ENCODE measurements at places on chromosomes 4 and X.

DNA sequence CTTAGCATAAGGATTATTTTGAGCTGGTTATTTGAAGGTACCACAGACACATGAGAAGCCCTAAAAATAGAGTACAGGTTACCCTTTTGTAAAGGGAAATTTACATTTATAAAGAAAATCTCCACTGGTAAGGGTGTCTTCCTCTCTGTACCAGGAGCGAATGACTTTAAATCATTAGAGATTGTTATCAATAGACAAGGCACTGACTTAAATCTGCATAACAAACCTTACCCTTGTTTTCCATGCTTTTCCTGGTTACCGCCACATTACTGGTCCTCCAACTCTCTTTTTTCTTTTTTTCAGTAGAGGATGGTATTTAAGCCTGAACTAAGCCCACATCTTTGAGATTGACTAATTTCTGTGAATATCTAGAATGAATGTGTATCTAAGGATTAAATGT lies 129.8 kb downstream of the SLC7A11 start:
- no peaks in the 10 kb centered on the region for H3K4me1 ChIP-seq
- H3K4me3 ChIP-seq, result no peak overlapping the region
- DNase-seq, result no peak
- no peaks in the 10 kb centered on the region for H3K36me3 ChIP-seq

DNA sequence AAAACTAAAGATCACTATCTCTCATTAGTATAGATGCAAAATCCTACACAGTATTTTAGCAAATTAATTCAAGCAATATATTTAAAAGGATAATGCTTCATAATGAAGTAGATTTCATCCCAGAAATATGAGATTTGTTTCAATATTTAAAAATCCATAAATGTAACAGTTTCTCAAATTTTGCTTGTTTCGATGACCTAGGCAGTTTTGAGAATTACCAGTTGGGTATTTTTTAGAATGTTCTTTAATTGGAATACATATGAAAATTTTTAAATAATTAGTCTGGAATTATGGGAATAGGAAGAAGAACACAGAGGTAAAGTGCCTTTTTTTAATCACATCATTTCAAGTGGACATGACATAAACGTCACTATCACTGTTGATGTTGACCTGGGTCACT lies 192.3 kb downstream of the FBXO8 start:
- no peak overlapping the region for H3K4me3 ChIP-seq
- peaks cover 19% of the 10 kb centered on the region for H3K27me3 ChIP-seq
- no peaks in the 10 kb centered on the region for H3K36me3 ChIP-seq
- peaks cover 6% of the 10 kb centered on the region for H3K4me1 ChIP-seq
- H3K27ac ChIP-seq, result no peak overlapping the region

DNA sequence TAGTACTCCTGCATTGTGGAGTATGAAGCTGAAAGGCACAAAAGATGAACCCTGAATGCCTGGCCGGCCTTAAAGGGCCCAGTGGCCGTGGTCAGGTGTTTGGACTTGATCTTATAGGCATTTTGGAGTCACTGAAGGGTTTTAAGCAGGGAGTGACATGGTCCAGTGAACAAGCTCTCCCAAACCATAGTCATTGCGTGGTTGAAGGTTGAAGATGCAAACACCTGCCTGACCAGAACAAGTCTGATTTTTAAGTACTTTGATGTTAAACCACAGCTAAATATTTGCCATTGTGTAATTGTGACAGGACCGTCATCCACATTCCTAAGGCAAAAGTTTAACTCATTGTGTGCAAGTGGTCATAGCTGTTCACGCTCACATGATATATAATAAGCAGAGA lies 3.3 kb downstream of the STK32B start:
- peaks cover 59% of the 10 kb centered on the region for H3K27me3 ChIP-seq
- H3K4me1 ChIP-seq, result peaks cover 10% of the 10 kb centered on the region
- H3K36me3 ChIP-seq, result no peaks in the 10 kb centered on the region
- no peak overlapping the region for H3K4me3 ChIP-seq
- H3K27ac ChIP-seq, result no peak overlapping the region

DNA sequence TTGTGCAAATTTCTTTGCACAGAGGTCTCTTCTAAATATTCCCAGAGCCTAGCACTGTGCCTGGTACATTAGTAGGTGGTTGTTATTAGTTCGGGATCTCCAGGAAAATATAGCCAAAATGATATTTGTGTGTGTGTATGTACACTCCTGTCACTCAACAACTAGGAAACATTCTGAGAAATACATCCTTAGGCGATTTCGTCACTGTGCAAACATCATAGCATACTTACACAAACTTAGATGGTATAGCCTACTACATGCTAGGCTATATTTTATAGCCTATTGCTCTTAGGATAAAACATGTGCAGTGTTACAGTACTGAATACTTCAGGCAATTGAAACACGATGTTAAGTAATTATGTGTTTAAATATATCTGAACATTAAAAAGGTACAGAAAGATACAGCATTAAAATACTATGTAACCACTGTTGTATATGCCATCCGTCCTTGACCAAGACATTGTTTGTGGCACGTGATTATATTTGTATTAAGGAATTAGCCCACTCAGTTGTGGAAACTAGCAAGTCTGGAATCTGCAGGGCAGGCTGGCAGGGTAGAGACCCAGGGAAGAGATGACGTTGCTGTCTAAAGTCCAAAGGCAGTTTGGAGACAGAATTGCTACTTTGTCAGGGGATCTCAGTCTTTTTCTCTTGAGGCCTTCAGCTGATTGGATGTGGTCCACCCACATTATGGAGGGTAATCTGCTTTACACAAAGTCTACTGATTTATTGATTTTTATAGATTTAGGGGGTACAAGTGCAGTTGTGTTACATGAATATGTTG lies 106.9 kb downstream of the COL4A6 start:
- H3K36me3 ChIP-seq, result no peaks in the 10 kb centered on the region
- no peak overlapping the region for H3K27ac ChIP-seq
- no peak overlapping the region for H3K4me3 ChIP-seq
- H3K4me1 ChIP-seq, result no peaks in the 10 kb centered on the region

DNA sequence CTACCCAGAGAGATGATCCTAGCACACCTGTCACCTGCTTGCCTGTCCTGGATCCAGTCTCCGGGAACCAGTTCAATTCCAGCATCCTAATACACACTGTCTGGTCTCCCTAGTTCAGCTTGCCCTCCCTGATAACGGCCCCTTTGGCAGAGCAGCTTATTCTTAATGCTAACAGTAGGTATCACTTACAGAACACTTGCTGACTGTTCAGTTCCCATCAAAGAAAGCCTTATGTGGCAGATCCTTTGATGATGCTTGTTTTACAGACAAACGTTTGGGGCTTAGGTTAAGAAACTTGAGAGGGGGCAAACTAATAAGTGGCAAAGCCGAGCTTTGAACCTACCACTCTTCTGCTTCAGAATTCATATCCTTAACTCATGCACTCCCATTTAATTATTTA lies 890 bp downstream of the RASSF6 start:
- H3K36me3 ChIP-seq, result no peaks in the 10 kb centered on the region
- DNase-seq, result no peak
- H3K27ac ChIP-seq, result no peak overlapping the region
- H3K4me3 ChIP-seq, result peak overlapping the region; percentile 66
- peaks cover 15% of the 10 kb centered on the region for H3K27me3 ChIP-seq

- DNase-seq, result no peak
- H3K27me3 ChIP-seq, result no peaks in the 10 kb centered on the region
- no peaks in the 10 kb centered on the region for H3K36me3 ChIP-seq
- no peak overlapping the region for H3K27ac ChIP-seq
- H3K4me3 ChIP-seq, result no peak overlapping the region
These were observed 321.0 kb upstream of the CXXC4 start for GRCh38 chr4:104815665-104816064.

DNA sequence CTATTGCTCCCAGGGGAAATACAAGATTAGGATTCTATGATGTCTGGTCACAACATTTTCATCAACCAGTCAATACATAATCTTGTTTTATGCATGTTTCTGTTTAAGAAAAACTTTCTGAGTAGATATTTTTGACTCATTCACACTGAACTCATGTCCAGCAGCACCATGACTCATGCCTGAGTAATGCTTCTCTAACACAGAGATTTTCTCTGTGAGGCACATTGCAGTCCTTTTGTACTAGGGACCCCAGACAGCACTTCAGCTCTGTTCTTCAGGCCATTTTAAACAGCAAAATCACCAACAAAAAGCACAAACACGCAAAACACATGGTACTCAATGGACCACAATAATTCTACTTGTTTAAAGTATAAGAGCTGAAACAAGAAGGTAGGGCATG lies 83.6 kb downstream of the MXRA5 start:
- H3K27me3 ChIP-seq, result no peaks in the 10 kb centered on the region
- H3K4me3 ChIP-seq, result no peak overlapping the region
- H3K36me3 ChIP-seq, result no peaks in the 10 kb centered on the region
- no peak overlapping the region for H3K27ac ChIP-seq
- no peaks in the 10 kb centered on the region for H3K4me1 ChIP-seq

DNA sequence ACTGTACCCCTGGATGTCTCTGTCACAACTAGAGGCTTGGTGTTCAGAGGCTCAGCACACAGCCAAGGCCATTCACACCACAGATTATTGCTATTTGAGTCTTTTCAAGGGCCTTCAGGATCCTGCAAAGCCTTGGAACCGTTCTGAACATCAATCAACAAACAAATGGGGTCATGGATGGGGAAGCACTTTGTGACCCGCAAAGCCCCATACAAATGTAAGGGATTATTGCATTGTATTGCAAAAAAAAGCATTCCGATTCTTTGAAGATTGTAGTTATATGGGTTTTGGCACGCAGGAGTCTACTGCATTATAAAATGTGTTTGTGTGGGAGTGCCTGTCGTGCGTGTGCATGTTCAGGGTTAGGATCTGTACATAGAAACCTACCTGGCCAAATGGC lies 17.3 kb upstream of the BCORL1 start:
- no peak for DNase-seq
- H3K27me3 ChIP-seq, result no peaks in the 10 kb centered on the region
- no peak overlapping the region for H3K27ac ChIP-seq
- H3K4me3 ChIP-seq, result no peak overlapping the region
- H3K36me3 ChIP-seq, result no peaks in the 10 kb centered on the region
- H3K4me1 ChIP-seq, result peaks cover 7% of the 10 kb centered on the region

GRCh38 chrX:113522814-113523213 lies 682.2 kb upstream of the AMOT start:
- H3K4me3 ChIP-seq, result no peak overlapping the region
- H3K27ac ChIP-seq, result no peak overlapping the region
- H3K4me1 ChIP-seq, result no peaks in the 10 kb centered on the region
- no peaks in the 10 kb centered on the region for H3K36me3 ChIP-seq
- H3K27me3 ChIP-seq, result no peaks in the 10 kb centered on the region

GRCh38 chr4:109183931-109184490 lies 118.4 kb downstream of the COL25A1 start:
- H3K36me3 ChIP-seq, result no peaks in the 10 kb centered on the region
- no peaks in the 10 kb centered on the region for H3K4me1 ChIP-seq
- H3K27me3 ChIP-seq, result peaks cover 30% of the 10 kb centered on the region
- no peak overlapping the region for H3K27ac ChIP-seq
- no peak for DNase-seq

DNA sequence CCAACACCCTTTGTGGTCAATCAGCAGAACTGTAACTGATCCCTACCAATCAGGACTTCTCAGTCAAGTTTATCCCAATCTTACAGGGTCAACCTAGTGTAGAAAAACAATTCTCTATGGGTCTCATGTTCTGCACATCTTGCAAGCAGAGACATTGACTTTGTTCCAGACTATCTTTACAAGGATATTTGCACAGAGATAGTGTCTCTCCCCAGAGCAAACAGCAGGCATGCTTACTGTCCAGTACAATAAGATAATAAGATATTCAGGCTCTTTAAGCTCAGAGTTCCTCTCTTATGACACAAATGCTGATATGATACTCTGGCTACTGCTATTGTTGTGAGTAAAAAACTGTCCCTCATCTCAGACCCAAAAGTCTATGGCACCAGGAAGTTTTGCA lies 53.2 kb downstream of the ACSL4 start:
- peaks cover 2% of the 10 kb centered on the region for H3K36me3 ChIP-seq
- no peaks in the 10 kb centered on the region for H3K27me3 ChIP-seq
- H3K4me3 ChIP-seq, result no peak overlapping the region
- H3K27ac ChIP-seq, result no peak overlapping the region
- H3K4me1 ChIP-seq, result no peaks in the 10 kb centered on the region
- DNase-seq, result no peak

DNA sequence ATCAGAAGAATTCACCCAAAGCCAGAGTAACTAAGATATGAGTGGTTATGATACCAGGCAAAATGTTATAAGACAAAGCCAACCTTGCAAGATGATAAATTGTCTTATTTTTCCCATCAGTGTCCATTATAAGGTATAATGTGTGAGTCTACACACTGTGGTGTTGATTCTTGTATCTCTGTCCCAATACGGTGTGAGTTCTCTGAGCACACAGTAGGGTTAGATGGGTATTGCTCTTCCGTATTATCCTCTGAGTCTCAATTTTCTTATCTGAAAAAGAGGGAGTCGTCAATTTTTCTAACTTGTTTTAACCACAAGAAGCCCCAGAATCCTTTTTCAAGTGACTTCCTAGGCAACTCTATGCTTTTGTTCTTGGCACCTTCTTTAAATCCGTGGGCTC lies 69.9 kb downstream of the HMGB2 start:
- H3K36me3 ChIP-seq, result no peaks in the 10 kb centered on the region
- H3K27ac ChIP-seq, result peak overlapping the region; percentile 47
- DNase-seq, result no peak
- H3K4me1 ChIP-seq, result peaks cover 20% of the 10 kb centered on the region

- H3K36me3 ChIP-seq, result no peaks in the 10 kb centered on the region
- H3K27ac ChIP-seq, result peak overlapping the region; percentile 14
These were observed 189.8 kb downstream of the PPP3CA start for GRCh38 chr4:101157415-101158133.

DNA sequence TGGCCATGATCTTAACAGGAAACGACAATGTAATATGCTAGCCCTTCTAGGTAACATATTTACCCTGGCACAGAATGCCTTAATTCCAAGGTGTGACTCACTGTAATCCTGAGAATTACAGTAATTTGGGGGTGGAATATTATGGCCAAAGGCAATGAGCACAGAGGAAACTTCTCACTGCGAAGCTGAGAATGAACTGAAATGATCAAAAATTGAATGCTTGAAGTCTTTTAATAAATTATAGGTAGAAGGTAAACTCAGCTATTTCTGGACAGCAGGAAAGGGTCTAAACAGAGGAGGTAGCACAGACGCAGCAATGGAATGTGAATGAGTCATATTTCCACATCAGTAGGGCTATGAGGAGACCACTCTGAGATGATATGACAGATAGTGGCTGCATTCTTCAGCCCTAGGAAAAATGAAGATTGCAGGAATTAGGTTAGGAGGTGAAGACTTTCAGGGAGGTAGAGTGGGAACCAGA lies 312.6 kb downstream of the PACRGL start:
- H3K4me1 ChIP-seq, result no peaks in the 10 kb centered on the region
- no peak overlapping the region for H3K27ac ChIP-seq
- no peak for DNase-seq
- H3K36me3 ChIP-seq, result no peaks in the 10 kb centered on the region

- no peak overlapping the region for H3K27ac ChIP-seq
- no peaks in the 10 kb centered on the region for H3K27me3 ChIP-seq
- DNase-seq, result no peak
These were observed 128.7 kb upstream of the TLL1 start for GRCh38 chr4:165744370-165744769.
